ENCODE measurements at places on chromosomes 16 and 17.

DNA sequence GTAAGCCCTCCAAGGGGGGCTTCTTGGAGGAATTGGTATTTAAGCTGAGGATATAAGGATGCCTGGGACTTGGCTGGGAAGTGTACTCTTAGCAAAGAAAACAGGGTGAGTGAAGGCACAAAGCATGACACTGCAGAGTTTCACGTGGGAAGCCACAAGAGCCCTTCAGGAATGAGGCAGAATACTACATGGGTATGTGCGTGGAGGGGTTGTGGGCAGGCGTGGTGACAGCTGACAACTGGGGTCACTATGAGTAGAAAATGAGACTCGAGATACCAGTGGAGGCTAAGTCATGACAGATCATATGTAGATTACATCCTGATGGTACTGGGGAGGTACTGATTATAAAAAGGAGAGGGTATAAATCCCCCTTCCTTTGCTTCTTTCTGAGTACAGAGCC is 78.1 kb upstream of the XYLT1 start:
- DNase-seq: no peak

- DNase-seq: no peak
These were observed 325.1 kb upstream of the HSBP1 start for GRCh38 chr16:83482545-83483162.

DNA sequence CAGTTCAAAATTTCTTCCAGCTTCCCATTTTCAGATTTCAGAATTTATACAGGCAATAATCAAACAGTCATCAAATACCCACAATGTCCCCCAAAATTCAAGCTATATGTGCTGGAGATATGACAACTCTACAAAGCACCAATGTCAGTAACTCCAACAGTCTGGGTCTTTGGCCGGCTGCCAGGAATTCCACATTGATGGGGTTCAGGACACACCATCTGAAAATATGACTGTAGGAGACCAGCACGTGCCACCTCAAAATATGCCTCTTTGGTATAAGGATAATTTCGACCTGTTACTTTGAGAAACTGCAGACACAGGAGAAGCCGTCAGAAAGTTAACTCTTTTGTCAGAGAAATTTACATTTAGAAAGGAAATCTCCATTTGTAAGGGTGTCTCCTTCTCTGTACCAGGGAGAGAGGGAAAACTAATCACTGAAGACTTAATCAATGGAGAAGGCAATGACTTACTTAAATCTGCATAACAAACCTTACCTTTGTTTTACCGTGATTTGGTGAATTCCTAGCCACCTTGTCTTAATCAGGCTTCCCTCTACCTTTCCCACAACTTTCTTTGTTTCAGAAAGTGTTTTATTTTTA is 594.3 kb upstream of the CDH5 start:
- no peak for DNase-seq

GRCh38 chr16:49703483-49703882 is 152.4 kb downstream of the ZNF423 start:
- DNase-seq: no peak

DNA sequence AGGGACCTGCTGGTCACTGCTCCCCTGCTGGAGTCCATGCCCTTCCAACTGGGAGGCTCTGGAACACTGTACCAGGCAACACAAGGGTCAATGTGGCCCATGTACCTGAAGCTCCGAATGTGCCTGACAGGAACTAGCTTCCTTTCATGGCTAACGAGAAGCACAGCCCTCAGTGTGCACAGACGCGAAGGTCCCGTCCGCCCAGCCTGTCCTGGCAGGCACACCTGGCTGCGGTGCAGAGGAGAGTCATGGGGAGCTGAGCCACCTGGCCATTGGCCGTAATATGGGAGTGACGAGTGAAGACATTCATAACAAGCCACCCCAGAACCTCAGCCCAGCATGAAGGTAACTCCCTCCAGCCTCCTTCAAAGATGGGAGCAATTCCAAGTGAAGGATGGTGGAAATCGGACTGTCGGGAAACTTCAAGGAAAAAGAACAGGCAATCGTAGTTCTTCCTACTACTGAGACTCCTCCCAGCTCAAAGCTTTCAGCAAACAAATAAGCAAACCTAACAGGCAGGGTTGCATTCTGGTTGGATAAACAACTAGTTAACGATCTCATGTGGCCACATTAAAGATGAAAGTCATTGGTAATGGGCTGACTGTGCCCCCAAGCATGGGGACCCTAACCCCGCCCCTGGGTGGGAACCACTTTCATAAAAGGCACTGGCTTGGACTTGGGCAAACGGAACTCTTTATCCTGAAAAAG is 13.2 kb downstream of the TMEM11 start:
- DNase-seq: no peak

DNA sequence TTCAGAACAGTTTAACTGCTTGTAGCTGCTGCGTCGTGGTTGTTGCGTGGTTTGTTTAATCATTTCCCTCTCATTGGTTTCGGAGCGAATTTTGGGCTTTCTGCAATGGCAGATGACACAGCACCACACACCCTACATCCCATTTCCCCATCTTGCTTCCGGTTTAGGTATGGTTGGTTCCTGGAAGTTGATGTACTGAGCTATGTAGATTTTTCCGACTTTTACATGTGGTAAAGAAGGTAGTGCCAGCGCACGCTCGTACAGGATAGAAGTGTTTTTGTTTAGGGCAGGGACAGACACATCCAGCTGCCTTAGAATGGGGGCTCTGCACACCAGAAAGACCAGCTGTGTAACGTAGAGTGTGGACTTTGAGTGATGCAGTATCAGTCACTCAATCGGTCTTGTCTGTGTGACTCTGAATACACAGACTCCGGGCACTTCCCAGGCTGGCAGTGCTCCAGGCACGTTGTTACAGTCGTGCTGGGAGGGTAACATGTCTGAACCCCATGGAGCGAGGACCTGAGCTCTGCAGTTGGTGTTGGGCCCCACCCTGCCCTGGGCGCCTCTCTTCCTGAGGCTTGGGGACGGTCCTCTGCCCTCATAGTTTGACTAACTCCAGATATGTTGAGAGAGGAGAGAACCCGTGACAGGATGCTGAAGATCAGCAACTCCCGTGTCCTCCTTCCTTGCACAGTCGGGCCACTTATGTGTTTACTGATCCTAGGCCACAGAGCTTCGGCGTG is 172.0 kb upstream of the CHMP6 start:
- DNase-seq: no peak

- DNase-seq: no peak
These were observed 8.3 kb downstream of the TRIM65 start for GRCh38 chr17:75888484-75888883.

DNA sequence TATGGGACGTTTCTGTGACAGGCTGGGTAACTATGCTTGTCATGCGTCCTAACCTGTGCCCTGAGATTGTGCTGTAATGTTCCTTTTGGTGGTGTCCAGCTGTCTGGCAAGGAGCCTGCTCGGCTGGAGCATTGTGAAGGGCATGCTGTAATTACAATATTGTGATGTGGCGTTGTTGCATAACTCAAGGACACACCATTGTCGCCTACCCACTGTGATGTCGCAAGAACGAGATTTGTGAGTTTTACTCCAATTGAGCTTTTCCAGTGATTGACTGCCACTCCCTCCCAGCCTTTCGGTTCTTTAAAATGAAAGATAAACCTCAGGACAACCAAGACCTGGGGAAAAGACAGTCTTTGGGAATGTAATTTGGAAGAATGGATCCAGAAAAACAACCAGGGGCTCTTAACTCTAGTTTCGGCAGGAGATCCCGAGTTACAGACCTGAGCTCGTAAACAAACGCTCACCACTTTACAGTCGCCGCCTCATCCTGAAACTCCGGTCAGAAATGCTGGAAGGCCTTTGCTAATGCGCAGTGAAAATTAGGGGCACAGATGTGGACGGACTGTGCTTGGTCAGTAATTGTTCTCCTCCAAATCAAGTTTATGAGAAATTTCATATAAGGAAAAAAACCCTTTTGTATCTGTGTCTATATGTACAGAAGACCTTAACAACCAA is 1.3 kb downstream of the ZNF750 start:
- DNase-seq: no peak

DNA sequence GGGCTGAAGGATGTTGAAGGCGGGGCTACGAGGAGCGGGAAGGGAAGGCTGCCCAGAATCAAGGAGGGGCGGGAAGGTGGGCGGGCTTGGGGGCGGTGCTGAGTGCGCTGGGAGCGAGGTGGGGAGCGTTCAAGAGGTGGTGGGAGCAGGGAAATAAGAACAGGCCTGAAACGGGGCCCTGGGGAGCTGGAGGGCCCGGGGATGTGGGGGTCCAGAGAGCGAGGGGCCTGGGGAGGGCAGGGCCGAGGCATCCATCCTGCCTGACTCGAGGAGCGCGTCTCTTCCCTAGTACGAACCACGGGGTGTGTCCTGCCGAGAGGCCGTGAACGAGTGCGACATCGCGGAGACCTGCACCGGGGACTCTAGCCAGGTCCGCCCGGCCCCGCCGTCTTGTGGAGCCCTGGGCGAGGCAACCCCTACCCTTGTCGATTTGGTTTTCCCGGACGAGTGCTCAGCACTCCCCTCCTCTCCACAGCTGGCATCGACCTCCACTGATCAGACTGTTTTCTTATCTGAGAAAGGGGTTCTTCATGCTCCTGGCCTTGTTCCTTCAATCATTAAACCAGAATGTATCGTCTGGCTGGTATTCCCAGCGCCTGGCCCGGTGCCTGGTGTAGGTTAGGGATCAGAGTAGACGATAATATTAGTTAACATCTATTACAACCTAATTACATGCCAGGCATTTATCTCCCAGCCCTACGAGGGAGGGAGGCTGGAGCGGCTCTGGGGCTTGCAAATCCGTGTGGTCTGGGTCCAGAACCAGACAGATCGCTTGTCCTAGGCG is 17.2 kb downstream of the ADAM11 start:
- no peak for DNase-seq

DNA sequence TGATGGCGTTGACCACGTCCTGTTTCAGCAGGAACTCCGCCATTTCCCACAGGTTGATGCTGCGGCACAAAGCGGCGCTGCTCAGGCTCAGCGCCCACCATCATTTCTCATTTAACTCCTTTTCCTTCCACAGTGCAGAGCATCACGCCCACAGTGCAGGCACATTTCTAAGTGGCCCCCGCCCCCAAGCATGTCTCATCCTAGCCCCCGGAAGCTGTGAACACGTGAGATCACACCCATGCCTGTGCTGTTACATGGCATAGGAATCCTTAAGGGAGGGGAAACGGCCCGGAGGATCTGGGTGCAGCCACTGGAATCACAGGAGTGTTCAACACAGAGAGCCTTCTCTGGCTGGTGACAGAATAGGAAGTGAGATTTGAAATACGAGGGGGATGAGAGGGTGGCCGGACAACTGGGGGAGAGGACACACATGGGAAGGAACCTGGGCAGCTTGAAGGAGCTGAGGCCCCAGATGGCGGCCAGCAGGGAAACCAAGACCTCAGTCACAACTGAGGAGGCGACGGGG is 4.7 kb downstream of the NAGPA start:
- DNase-seq: no peak

DNA sequence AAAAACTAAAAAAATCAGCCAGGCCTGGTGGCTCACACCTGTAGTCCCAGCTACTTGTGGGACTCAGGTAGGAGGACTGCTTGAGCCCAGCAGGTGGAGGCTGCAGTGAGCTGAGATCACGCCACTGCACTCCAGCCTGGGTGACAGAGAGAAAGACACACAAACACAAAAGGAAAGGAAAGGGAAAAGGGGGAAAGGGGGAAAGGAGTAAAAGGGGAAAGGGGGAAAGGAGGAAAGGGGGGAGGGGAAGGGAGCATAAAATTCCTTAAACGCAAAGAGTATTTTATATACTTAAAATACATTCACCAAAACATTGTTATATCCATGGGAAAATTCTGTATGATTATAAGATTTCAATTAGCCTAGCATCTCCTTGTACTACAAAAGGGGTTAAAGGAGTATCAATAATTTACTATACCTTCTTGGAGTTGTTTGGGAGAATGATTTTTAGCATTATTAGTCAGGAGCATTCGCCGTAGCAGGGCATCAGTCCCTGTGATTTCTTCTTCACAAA is 17.3 kb upstream of the BRIP1 start:
- no peak for DNase-seq

GRCh38 chr16:66480265-66481080 is 53.4 kb downstream of the BEAN1 start:
- DNase-seq: no peak

DNA sequence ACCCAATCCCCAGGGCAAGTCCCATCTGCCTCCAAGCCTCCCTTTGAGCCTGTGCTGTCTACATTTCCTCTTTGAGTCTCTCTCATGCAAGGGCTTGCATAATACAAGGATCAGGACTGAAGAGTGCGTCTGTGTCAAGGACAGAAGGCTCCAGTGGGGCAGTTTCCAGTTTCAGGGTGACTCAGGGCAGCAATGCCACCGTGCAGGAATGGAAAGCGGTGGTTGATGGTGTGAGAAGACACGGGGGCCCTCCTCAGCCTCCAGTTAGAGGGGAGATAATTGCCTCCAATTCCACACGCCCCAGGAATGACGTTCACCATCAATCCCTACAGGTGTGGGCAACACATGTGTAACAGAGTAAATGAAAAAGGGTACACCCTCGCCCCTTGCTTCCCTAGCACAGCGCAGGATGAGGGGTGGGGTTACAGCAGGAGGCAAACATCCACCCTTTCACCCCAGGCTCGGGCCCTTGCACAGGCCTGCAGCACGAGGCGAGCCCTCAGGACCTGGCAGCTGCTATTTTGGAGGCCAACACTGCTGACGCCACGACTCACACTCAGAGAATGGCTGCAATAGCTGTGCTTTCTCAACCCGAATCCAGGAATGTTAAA is 24.8 kb upstream of the SLC25A19 start:
- no peak for DNase-seq

- no peak for DNase-seq
These were observed 9.3 kb upstream of the CYB561 start for GRCh38 chr17:63455417-63455816.

DNA sequence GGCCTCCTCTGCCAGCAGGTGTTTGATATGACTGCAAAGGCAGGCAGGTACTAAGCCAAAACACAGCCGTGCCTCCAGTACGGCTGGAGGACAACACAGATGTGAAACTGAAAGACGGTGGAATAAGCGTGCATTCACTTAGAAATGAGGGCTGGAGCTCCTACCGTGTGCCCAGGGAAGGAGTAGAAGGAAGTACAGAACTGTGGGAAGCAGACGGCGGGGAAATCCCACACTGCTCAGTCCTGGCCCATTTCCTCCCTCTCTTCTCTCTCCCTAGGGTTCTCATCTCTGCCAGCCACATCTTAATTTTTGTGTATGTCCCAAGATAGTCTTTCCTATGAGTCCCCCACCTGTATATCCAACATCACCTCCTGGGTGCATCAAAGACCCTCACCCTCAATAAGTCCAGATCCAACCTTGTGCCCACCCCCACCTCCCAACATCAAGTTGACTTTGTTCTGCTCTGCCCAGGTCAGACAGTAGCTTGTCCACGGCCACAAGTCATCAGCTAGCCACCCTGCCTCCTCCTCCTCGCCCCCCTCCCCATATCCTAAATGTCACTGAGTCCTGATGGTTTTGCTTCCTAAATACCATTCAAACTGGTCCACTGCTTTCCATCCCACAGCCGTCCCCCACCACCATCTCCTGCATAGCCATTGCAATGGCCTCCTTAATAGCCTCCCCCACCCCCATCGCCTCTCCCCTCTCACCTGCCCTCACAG is 77.1 kb upstream of the RPL38 start:
- DNase-seq: no peak

All from hematopoietic multipotent progenitor cell treated with erythropoietin and hydrocortisone succinate and interleukin-3 and kit ligand, for 15 days (in vitro differentiated cells).